AG04449 (cell line): ENCODE measurements at places on chromosomes 5 and 9.

GRCh38 chr5:15693933-15694332 lies 194.0 kb downstream of the FBXL7 start:
- no peak for DNase-seq

- no peak for DNase-seq
Observed at GRCh38 chr9:2493109-2493508, 128.5 kb upstream of the VLDLR start.

DNA sequence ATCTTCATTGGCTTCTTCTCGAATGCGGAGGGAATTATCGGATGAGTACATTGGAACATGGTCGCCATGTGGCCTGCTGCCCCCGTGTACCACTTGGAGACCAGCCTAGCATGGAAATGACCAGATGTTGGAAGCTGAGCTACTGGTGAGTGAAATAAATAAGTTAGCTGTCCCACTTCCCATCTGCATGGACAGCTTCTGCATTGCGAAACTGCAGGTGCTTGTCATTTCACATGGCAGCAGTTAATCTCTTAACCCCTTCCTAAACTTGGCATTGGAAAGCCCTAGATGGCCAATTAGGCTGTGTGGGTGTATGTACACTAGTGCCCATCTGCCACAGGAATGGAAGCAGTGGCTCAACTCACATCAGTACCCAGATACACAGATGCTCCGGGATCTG lies 246.6 kb upstream of the IL12B start:
- DNase-seq, result no peak

DNA sequence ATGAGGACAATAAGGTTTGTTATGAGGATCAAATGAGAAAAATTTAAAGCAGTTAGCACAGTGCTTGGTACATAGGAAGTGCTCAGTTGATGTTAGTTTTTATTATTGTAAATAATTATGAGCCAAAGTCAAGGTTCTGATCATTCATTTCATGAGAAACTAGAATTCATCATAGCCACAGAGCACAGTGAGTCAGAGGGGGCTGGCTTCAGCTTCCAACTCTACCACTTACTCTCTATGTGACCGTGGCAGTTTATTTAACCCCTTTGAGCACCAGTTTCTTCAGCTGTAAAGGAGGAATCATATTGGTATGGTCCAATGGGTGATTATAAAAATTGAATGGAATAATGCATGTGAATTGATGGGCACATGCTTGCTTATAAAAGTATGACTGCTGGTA lies 39.4 kb downstream of the KLHL3 start:
- no peak for DNase-seq

- DNase-seq, result peak; percentile 59
Observed at GRCh38 chr9:38227061-38227540, 158.1 kb upstream of the SHB start.

DNA sequence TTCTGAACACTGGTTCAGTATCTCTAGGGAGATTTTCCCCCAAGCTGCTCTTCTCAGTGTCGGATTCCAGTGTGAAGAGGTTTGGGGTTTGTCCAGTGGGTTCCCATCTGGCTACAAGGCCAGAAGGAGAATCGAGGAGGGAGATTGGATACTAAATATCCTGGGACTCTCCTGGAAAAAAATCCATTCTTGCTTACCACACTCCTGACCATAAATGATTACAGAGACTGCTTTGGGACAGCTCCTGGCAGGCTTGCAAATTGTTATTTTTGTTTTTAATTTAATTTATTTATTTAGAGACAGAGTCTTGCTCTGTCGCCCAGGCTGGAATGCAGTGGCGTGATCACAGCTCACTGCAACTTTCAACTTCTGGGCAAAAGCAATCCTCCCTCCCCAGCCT lies 4.7 kb upstream of the SUSD1 start:
- DNase-seq, result no peak
